BE2C (cell line): ENCODE measurements at places on chromosomes 1 and 21.

- DNase-seq, result no peak
These were observed 176.9 kb upstream of the LMO4 start for GRCh38 chr1:87151500-87152421.

GRCh38 chr21:41068496-41068895 is 99.5 kb upstream of the BACE2 start:
- no peak for DNase-seq

DNA sequence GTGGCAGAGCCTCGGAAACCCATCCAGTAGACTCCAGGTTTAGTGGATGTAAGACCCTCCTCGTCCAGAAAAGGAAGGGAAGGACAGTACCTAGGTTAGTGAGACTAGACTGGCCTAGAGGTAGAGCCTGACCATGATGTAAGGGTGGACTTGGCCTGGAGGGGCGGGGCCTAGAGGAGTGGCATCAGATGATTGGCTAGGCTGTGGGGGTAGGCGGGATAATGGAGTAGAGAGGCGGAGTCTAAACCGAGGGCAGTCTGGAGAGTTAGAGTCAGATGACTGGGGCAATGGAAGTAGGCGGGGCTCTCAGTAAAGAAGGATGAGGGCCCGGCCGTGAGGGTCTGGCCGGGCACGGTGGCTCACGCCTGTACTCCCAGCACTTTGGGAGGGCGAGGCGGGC is 70.1 kb downstream of the EPHB2 start:
- peak; percentile 64 for DNase-seq

DNA sequence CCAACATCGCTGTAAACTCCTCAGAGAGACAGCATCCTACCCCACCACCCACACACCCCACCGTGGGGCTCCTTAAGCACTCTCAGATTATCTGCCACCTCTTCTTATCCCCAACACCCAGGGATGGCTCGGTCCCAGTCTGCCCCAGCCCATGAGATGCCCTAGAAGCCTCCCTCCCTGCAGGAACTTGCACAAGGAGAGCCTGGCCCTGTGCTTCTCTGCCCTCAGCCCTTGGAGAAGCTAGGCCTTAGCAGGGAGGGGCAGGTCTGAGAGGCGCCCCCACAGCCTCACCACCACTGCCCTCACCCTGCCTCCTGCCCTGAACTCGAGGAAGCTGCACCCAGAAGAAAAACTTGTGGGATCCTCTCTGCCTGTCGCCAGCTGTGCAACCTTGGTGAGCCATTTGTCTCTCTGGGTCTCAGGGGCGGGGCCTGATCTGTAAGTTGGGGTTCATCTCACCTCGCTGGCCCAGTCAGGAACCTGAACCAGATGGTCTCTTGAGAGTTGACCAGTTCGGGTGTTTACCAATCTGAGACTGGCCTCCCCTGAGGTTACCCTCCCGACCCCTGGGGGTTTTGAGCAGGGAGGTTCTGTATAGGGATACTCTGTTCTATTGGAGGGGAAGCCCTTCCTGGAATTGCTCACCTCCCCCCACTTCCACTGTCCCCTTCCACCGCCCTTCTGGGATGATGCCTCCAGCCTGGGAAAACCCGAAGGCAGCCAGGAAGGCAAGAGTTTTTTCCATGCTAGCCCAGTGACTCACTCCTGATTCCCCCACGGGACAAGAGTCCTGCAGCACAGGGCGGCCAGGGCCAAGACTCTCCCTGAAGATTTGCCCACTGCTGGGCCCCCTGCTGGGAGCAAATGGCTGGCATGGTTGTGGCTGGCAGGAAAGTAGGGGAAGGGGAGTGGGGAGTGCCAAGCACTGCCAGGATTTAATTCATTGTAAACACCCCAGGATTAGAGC is at the start of gene S100A3:
S100A3 (minus strand) TSS at position 537 of the 967 bp plus-strand sequence. CDS start 773 bp downstream, outside the sequence.
- DNase-seq, result peak; percentile 64

GRCh38 chr1:163824006-163824405 is 502.3 kb downstream of the NUF2 start:
- no peak for DNase-seq

GRCh38 chr1:160756849-160757201 is 17.8 kb downstream of the SLAMF7 start:
- no peak for DNase-seq

DNA sequence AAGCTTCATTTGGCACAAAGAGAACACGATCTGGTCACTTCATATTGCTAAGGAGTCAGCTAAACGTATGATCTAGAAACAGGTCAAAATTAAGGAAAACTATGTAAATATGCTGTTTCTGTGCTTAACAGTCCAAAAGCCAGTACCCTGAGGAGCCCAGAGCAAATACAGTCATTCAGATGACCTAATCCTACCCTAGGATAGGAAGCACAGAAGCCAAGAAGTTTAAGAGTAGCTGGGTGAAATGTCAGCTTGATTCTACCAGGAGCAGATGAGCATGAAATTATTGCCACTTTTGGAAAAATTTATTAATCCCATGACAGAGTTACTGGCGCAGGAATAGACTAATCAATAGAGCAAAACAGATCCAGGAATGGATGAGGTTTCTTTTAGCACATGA is 18.3 kb downstream of the SORT1 start:
- DNase-seq, result no peak

- DNase-seq, result no peak
These were observed 25.3 kb upstream of the NMNAT2 start for GRCh38 chr1:183443466-183443865.

GRCh38 chr1:228938537-228938901 is 203.2 kb downstream of the RHOU start:
- DNase-seq, result no peak

DNA sequence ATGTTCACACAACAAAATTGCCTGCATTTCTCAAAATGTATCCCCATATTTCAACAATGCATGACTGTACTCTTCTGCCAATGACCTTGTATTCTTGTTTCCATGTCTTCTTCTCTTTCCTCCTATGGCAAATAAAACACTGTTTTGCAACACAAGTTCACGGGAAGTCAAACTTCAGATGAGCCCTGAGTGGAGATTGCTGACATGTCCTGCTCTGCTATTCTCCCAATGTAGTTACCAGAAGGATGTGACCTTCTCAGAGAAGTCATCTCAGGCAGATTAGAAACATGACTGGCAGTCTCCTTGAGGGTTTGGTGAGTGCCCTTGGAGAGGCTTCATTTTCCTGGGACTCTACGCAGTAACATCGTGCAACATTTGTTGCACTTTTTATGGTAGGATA is 15.6 kb downstream of the FCGR2B start:
- no peak for DNase-seq

DNA sequence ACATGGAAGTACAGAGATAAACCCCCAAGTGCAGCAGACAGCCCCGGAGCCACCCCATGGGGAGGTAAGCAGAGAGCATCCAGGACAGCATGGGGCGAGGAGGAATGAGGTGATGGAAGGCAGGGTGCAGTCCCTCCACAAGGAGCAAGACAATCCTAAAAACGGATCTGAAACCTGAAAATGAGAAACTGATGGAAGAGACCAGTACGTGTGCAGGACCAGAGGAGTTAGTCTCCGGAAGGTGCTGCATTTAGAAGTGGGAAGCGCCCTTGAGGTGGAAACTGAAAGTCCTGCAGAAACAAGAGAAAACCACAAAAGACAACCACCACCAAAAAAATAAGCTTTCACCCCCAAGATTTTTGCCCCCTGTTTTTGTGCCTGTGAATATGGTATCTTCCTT is 17.4 kb upstream of the DDOST start:
- DNase-seq, result no peak

GRCh38 chr1:198018529-198018928 is 101.4 kb downstream of the LHX9 start:
- DNase-seq, result peak; percentile 48

DNA sequence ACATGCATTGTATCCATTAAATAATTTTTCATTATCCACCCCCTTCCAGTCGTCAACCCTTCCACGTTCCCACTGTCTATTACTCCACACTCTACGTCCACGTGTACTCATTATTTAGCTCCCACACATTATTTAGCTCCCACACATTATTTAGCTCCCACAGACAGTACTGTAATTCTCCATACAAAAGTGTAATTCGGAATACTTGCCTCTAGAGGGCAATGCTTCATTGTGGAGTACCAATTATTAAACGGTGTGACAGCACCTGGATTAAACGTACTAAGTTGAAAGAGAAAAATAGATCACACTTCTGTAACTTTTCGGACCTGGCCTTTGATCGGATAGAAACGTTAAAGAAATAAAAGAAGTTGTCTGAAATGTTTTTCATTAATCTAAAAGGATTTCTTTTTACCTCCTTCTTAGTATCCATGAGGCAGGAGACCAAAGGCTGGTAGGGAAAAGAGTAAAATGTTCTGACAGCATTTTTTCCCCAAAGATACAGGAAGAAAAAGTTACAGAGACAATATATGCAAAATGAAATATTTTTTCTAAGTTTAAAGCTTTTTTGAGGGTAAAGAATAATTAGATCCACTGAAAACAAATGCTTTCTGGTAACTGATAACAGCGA is 99.2 kb downstream of the LHX8 start:
- DNase-seq, result no peak
